Activated T-helper 17 cell treated with anti-CD3 and anti-CD28 coated beads, Interleukin-2, amount 50 U/mL, for 72 hours (primary cell): ENCODE measurements at places on chromosomes 7 and 10.

DNA sequence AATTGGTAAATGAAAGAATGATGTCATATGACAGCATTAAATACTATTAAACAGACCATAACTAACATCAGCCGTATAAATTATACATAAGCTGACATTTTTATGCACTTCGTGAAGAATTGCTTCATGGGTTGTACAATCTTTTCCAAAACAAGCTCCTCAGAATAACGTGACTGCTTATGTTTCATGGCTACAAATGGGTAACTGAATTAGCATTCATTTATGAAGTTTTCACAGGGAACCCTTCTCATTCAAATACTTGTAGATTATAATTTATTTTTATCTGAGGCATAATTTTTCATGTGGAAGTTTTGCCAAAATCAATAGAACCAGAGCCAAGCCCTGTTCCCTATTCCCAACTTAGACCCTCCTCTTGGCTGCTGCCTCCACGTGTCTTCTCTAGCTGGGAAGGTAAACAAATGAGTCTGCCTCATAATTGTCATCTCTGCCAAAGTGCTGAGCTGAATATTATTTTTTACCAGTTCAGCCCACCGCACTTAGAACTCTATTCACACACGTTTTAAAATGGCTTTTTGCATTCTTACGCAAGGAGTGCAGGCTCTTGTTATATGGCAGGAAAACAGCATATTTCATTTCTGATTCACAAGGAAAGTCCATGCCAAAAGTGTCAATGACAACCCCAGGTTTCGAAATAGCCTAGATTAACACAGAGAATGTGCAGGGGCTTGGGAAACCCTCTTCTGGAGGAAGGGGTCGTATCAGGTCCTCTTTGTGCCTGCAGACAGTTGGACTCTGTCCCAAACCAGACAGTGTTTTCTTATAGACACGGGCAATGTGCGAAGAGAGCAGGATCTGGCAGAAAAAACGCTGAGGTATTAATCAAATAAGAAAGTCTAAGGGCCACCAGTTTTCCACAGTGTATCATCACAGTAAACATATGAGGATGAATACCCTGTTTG lies 370.7 kb upstream of the MGMT start:
- no peak for ATAC-seq

GRCh38 chr10:51377070-51377931 lies 303.0 kb downstream of the PRKG1 start:
- no peak for ATAC-seq

GRCh38 chr7:19932549-19933249 lies 159.3 kb upstream of the TMEM196 start:
- ATAC-seq = no peak

- peak; percentile 91 for ATAC-seq
Measured at GRCh38 chr10:110556969-110557601, 10.4 kb upstream of the SMC3 start.

- ATAC-seq = peak; percentile 88
Measured at GRCh38 chr7:43669286-43670081, 59.8 kb downstream of the COA1 start.

DNA sequence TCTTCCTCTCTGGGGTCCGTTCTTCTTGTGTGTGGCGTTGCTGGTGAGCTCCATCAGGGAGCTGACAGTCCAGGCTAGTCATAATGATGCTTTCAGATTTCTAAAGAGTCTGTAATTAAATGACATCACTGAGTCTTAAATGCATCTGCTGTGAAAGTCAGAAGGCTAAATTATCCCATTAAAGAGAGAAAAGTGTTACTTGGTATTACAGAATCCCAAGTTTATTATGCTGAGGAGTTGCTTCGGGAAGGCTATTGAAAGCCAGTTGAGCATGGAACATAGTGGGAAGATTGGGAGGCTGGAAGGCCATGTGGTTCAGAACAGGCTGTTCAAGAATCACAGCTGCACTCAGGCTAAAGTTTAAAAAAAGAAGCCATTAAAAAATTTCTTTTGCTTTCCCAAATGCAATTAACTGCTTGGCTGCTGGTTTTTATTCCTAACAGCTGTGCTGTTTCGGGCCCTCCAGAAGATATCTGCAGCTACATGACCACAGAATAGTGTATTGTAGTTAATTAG lies 342.6 kb upstream of the LRGUK start:
- no peak for ATAC-seq

- no peak for ATAC-seq
Measured at GRCh38 chr7:132579260-132579899, 3.1 kb upstream of the PLXNA4 start.

DNA sequence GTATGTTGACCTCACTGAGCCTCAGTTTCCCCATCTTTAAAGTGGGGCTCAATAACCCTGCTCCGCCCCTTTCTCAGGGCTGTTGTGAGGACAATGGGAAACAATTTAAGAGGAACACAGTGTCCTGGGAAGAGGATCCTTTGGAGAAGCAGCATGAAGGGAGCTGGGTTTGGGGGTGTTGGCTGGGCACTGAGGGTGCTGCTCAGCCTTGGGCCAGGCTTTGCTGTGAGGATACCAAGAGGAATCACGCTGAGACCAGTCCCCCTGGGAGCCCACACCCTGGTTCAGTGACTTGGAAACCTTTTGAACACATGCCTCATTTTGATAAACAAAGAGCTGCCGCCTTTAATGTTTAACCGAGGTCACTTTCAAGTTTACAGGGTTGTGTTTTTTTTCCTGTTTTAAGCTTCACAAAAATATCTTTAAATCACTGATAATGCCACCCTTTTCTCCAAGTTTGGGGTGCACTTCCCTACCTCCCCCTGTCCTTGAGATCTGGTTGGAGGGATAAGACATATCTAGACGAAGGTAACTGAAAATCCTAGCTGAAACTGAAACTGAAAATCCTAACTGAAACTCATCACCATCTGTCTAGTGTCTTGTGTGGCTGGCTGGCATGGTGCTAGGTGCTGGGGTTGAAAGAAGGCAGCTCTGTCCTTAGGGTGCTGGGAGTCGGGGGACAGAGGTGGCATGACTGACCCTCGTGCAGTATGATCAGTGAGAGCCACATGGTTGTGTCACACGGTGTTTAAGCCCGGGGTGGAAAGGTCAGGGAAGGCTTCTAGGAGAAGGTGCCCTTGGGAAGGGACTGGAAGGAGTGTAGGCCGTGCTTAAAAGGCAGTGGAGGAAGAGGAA lies 27.7 kb downstream of the ZNF775 start:
- ATAC-seq = peak; percentile 74

DNA sequence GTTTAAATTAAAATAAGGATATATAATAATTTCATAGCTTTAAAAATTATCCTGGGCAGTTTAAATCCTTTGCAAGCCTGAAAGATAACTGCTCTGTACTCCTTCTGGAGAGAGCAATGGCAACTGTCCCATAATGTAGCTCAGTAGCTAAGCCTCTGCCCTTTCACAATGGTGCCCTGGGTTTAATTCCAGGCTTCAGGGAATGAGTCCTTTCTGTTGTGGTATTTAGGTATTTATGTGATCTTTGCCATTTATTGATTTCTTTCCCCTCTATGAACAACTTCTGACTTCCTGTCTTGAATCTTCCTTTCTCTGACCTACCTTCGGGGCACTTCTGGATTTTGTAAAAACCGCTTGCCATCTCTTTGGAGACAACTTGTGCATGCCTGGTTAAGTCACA lies 773.2 kb downstream of the IPMK start:
- ATAC-seq = no peak

GRCh38 chr7:144057954-144058353 lies 9.2 kb downstream of the OR2A5 start:
- ATAC-seq = no peak

GRCh38 chr10:71999360-72000072 lies 35.3 kb downstream of the CHST3 start:
- no peak for ATAC-seq

- peak; percentile 75 for ATAC-seq
Measured at GRCh38 chr7:99731638-99732374, 3.2 kb downstream of the CYP3A7 start.

- ATAC-seq = no peak
Measured at GRCh38 chr7:90276033-90276728, 31.2 kb downstream of the CFAP69 start.

DNA sequence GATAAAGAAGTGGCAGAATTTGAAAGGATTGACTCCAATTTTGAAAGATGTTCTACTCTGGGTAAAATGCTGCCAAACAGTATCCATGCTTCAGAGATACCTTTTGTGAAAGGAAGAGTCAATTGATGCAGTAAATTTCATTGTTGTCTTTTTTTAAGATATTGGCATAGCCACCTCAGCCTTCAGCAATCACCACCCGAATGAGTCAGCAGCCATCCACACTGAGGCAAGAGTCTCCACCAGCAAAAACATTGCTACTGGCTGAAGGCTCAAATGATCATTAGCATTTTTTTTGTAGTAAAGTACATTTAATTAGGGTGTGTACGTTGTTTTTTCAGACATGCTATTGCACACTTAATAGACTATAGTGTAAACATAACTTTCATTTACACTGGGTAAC lies 31.7 kb upstream of the CYP26C1 start:
- no peak for ATAC-seq

DNA sequence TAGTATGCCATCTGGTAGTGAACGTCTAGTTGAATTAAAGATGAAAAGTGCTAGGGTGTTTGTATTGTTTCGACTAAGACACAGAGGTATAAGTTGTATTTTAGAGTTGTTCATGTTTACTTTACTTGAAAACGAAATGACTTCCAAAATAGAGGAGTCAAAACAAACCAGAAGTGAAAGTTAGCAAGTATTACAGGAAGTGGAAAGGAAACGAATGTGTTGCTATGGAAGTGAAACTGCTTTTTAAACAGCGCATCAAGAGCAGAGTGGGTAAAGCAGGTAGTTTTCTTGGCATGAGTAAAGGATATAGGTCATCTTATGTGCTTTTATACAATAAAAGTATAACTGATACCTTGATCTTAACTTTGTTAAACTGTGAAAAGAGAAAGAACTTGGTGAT lies 20.0 kb upstream of the GALNTL5 start:
- peak; percentile 86 for ATAC-seq

DNA sequence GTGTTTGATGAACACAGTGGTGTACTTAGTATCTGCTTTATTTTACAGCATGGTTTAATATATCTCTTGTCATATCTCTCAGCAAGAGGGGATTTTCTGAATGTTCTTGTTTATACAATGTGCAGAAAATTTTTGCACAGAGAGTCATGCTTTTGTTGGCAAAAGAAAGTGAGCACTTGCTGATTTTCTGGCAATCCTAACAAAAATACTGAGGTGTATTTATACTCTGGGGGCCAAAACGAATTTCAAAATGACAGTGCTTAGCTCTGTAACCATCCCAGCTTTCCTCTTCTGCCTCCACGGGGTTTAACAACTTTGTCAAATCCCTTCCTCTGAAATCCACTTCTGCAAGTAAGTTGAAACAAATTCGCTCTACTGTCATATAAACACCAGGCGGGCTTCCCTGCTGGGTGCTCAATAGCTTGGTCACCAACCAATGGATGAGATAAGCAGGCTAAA lies 169.2 kb downstream of the NOC3L start:
- ATAC-seq = no peak

GRCh38 chr10:104273899-104274575 lies 5.1 kb downstream of the GSTO2 start:
- no peak for ATAC-seq

- ATAC-seq = no peak
Measured at GRCh38 chr7:85890244-85890811, 703.5 kb upstream of the SEMA3D start.

GRCh38 chr7:5626498-5626897 lies 155.0 kb downstream of the RNF216 start:
- no peak for ATAC-seq

DNA sequence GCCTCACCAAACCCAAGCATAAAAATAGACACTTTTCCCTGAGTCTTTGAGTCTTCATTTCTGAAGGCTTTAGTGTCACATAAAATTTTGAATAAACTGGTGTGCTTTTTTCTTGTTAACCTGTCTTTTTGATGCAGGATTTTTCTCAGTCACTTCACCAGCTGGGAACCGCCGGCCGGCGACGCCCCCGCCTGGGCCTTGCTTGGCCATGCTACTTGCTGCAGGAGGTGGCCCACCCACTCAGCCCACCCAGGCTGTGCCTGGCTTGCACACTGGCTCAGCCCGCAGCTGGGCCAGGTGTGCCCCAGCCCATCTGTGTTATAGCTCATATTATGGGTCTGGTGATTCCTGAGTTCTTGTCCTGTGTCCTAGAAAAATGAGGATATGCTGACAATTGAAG lies 247.4 kb upstream of the CACNA2D1 start:
- no peak for ATAC-seq

DNA sequence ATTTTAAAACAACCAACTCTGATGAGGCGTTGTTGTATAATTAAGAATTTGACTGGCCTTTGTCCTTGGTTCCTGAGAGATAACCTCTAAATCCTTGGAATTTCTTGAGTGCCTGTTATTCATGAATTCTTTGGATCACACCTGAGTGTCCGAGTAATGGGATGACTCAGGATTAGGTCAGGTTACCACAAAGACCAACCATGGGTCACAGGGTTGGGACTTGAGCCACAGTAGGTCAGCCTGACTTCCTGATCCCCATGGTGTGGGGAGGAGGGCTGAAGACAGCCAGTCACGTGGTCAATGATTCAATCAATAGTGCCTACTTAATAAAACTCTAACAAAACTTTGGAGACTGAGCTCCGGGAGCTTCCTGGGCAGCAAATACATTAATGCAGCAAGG lies 192.5 kb downstream of the GFRA1 start:
- no peak for ATAC-seq
